CD4-positive, alpha-beta T cell treated with Interleukin-21 for 1 hour (primary cell): ENCODE measurements at places on chromosomes 12 and 14.

GRCh38 chr12:7959701-7960121 lies 23.7 kb upstream of the SLC2A3 start:
- peak; percentile 64 for DNase-seq

DNA sequence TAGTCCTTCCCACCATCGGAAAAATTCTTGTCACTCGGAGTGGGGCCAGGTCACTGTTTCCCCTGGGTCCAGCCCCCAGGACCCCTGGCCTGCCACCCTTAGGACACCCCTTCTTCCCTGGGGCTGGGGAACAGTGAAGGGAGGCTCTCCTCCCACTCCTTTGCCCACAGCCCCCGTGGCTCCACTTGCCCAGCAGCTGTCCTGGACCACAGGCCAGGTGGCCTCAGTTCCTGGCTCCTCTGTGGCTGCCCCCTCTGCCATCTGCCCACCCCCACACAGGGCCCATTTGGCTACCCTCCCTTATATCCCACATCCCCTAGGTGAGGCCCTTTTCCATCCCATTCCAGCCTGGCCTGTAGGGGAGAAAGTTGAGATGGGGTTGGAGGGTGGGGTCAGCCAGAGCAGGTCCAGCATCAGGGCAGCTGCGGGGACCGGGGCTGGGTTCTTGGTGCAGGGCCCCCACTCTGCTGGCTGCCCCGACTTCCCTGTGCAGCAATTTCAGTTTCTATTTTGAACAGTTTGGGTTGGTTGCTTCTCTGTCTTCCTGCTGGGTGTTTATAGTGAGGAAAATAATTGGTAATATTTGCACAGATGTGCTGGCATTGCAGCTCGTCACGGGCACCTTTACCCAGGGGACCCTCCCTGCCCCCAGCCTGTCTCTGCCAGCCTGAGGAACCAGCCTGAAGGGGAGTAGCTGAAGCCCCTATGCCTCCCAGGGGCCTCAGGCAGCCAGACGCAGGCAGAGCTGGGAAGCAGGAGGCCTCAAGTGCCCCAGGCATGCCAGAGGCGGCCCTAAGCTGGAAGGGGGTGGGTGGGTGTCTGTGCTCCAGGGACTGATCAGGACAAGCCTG lies 23.4 kb downstream of the SYNDIG1L start:
- no peak for DNase-seq

DNA sequence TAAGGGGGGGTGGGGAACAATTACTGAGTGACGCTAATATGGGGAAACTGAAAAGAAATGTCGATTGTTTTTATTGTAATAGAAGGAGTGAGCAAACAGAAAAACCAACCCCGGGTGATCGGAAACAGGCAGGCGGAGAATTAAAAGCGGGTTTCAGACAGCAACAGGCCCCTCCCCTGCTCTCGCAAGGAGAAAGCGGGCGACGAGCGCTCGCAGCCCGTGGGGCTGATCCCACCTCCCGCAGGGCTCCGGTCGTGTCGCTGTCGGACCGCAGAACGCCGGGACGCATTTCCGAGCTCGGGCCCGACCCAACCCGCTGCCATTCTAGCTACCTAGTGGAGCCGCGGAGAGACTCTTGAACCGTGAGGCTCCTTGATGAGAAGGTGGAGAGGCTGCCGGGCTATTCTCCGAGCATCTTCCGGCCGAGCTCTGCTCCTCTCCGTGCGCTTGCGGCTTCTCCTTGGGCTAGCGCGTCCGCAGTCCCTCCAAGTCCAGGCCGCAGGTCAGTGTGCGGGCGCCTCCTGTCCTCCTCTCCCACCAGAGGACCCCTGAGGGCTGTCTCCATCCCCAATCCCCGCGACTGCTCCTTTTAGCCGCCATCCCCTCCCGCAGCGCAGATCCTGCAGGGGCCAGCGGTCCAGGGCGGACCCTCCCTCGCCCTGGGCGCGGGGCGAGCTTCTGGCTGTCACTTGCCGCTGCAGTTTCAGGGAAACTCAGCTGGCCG lies 4.1 kb upstream of the PAX9 start:
- DNase-seq = no peak

DNA sequence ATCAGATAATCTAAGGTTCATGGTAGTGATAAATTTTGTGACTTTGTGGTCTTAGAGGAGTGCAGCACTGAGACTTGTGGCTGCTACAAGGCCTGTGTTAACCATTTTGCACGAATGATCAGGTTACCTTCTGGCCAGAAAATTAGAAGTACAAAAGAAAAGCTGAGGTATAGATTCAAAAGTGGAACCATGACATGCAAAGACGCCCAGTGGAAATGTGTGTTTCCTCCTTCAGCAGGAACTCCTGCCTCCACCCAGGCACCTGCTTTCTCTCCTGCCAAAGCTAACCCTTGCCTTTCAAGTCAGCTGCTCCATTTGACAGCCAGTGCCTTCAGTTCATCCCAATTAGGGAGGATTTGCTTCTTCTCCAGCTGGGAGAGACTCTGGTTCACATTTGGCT lies 10.1 kb downstream of the PDE6H start:
- no peak for DNase-seq

DNA sequence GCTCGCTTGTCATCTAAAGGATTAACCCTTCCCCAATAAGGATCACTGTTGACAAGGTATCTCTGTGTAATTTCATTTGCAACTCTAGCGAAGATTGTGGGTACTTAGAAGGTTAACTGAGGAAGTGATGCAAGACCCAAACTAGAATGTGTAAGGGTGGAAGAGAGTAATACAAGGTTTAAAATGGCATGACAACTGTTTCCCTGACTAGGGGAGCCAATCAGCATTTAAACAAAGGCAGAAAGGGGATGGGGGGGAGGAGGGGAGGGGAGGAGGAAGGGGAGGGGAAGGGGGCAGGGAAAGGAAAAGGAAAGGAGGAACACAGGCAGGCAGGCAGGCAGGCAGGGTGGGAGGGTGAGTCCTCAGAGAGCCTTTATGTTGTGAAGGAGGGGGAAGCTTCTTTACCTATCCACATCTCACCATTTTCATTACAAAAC lies 31.1 kb downstream of the NRDE2 start:
- DNase-seq = no peak

DNA sequence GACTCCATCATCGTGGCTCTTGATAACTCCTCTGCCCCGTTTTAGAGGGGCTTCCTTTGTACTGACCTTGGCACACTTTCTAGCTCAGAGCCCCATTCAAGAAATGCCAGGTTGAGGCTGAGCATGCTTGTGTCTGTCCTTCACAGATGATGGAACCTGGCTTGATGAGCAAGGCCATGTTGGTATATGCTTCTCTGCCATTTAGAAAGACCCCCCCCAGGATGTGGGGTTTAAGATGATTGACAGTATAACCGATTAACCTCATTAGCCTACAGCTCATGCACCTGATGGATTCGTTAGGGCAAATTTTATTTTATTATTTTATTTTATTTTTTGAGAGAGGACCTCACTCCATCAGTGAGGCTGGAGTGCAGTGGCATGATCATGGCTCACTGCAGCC lies 21.0 kb downstream of the BATF start:
- no peak for DNase-seq

DNA sequence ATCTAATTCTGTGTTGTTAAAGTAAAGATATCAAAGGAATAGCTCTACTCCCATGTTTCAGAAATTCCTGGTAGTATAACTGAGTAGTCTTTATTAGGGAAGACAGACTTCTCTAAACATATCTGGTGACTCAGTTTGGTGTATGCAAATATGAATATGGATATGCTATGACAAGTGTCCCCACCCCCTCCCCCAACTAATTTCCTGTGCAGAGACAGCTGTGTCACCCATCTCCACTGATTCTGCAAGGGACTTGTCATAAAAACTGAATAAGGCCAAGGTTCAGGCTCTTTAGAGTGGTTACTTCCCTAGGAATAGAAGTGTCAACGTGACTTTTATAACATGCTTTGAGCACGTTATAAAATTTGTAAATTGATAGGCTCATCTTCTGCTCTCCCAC lies 429.1 kb downstream of the DAD1 start:
- no peak for DNase-seq

DNA sequence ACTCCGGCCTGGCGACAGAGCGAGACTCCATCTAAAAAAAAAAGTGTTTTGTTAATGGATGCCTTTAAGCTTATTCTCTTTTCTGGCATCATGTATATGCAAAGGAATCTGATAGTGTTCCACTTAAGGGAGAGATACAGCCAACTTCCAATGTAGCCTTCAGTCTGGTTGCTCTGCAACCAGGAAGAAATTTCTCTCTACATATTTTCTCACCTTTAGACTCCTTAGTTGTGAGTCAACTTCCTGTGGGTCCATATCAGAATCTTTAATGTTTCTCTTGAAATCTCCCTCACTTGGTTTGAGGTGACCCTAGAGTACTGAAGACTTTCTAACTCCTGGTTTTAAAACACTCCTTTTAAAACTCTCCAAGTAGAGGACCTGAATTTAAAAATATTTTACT lies 340.4 kb downstream of the SLC6A15 start:
- DNase-seq = no peak

- DNase-seq = no peak
Measured at GRCh38 chr14:84442521-84442920, 1087.4 kb upstream of the FLRT2 start.
